ENCODE measurements at places on chromosomes 1 and 21.
A peak's percentile ranks its signal among the peaks of the same experiment; 100 is the strongest.

DNA sequence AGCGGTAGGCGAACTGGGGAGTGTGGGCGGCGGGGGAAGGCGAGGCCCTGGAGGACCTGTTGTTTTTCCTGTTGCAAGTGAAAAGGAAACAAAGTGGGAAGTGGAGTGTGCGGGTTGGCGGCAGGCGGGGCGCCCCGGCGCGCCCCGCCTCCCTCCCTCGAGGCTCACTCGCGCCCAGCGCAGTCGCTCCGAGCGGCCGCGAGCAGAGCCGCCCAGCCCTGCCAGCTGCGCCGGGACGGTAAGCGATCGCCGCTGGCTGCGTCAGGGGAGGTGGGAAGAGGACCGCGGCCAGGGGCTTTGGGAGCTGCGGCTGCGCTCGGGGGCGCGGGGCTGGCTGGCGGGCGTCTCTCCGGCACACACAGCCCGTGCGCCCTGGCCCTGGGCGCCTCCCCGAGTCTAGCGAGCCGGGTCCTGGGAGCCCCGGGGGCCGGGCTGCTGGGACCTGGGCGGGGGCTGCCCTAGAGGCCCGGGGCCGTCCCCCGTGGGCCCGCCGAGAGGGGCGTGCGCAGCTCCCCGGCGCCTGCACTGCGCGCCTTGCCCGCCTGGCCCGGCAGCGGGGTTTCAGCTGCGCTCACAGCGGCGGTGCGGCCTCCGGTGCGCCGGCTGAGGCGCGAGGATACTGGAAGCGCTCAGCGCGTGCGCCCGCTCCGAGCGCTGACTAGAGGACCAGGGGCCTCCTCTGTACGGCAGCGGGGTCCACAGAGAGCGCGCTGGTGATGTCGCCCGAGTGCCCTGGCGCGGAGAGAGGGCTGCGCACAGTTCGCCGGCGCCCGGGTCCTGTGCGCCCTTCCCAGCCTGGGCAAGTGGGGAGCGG is at the start of gene PIK3CD:
TSS of gene PIK3CD (plus strand) at position 167 of the 814 bp plus-strand sequence. CDS start 58,725 bp downstream, outside the sequence.
- DNase-seq = peak; percentile 81

DNA sequence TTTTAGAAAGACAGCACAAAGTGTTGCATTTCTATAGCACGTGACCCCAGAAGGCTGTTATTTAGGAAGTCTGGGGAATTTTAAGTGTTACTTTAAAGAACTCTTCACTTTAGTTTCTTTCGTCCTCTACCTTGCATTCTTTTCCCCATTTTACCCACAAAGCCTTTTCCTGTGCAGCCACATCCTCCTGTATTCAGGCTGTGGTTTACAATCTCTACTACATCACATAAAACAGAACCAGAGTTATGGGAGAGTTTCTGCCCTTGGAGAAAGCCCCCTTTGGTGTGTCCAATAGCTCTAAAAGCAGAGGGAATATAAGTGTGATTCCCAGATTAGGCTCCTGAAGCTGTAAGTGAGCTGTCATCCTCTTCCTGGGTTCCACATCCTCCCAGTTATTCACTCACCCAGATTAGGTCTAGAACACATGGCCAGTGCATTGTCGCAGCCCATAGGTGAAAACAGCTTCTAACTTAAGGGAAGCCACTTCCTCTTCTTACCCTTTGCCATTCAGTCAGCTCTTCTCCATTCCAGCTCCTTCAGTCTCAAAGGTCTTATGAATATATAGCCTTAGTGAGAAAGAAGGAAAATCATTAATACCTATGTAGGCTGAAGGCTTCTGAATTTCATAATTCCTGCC is 171.1 kb downstream of the PIGK start:
- no peak for DNase-seq

DNA sequence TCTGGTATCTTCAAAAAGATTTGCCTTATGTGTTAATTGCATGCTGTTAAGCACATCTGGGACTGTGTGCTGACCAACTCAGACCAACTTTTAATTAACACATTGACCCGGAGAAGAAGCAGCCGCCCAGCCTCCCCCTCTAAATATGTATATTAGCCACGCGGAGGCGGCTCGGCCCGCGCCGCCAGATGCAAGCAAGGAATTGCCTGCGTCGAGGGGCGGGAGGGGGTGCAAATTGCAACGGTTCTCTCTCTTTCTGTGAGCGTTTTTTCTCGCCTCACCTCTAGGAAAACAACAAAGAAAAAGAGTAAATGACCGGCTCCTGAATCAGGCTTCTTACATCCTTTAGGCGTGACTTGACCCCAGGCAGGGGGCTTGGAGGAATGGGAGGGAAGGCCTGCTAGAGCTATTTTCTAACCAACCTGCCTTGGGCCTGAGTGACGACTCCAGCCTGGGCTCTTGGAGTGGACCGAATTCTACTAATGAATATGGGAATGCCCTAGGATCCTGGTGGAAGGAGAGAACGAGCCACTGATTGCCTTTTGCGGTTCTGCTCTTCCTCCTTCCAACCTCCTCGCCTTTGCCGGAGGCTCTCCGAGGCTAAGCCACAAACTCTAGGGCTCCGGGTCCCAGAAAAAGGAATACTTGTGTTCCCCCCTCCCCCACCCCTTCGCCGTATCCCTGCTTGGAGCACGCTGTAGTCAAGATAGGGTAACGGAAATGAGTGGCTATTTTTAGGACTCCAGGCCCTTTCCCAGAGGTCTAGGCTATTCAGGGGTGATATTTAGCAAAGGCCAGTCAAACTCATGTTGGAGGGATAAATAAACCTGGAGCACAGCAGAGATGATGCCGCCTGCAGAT is 417.0 kb upstream of the ESRRG start:
- DNase-seq = no peak

DNA sequence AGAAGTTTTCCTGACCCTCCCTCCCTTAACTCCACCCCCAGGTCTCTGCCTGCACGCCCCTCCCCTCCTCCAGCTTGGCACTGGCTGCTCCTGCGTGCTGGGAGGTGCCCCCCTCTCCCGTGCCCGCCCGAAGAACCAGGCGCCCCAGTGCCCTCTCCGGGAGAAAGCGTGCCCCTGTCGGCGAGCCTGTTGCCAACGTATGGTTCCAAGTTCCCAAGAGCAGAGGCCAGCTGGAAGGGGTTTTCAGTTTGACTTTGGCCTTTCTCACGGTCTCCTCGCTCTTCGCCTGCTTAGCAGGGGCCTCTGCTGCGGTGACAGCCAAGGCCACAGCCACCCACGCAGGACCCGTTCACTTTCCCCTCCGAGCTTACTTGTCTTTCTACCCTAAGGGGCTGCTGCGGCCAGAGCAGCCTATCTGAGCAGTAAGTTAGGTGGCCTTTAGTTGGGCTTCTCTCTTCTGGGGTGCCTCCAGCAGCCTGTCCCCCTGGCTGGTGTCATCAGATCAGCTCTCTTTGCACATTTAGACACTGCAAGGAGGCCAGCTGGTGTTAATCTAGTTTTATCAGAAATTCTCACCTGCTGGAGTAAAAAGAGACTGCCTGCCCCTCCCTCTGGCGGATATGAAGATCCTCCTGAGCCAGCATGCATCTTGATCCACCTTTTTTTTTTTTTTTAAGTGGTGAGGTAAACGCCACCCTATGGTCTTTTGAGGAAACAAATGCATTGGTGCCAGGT is 1.5 kb downstream of the STUM start:
- peak; percentile 72 for DNase-seq

DNA sequence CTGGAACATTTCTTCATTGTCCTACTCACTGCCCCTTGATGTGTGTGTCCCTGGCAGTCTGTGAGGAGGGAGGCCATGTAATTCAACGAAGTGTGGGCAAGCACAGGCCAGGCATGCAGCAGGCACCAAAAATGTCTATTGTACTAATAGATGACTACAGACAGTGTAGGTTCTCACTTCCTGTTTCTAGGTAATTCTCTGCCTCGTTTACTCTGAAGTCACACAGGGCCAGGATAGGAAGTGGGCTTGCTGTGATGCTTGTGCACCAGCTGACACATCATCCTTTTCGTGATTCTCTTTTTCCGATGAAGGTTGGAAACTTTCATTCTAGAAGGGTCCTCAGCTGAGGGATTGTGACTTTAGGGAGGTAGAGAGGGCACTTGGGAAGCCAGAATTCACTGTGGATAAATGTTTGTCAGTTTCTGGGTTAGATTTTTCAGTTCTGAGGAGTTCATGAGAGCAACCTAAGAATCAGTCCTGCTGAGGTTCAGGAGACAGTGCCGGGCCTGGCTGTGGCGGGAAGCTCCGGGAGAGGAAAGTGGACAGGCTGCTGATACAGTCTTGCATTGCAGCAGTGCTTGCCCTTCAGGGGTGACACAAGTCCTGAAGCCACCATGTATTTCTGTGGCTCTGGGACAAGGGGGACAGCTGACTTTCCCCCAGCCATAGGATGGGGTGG is 4.3 kb upstream of the CSF1 start:
- DNase-seq = peak; percentile 79

- no peak for DNase-seq
Measured at GRCh38 chr1:87173231-87173630, 155.4 kb upstream of the LMO4 start.

DNA sequence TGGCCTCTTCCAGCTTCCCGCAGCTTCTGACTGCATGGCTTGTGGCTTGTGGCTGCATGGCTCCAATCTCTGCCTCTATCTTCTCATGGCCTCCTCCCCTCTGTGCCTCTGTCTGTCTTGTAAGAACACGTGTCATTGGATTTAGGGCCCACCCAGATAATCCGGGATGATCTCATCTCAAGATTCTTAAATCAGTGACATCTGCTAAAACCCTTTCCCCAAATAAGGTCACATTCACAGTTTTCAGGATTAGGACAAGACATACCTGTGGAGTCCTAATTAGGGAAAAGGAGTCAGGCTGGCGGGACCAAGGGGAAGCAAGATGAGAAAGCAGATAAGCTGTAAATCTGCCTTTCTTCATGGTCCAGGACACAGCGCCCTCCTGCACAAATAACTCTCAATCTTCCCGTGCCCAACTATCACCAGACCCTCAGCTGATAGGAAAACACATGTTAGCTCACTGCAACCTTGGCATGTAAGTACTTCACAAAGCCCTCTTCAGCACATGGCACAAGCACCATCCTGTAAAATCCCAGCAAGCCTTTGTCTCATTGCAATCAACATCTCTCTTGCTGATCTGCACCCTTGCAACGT is 82.2 kb downstream of the SPSB1 start:
- no peak for DNase-seq

- DNase-seq = no peak
Measured at GRCh38 chr1:201329286-201329685, 46.0 kb downstream of the PKP1 start.

DNA sequence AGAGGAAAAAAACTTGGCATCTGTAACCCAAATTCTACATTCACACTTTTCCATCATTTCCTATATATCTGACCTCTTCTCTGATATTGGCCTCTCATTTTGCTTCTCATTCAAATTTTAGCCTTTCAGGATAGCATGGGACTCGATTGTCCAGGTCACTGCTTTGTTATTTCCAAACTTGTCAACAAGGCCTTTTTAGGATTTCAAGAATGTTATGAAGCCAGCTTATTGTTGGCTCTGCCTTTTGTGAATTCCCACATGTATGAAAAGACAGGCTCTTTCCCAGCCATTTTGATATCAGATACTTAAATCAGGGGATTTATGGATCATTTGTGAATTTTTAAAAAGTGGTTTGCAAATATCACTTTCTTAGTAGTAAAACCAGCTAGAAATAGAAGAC is 663.5 kb downstream of the NCAM2 start:
- no peak for DNase-seq

DNA sequence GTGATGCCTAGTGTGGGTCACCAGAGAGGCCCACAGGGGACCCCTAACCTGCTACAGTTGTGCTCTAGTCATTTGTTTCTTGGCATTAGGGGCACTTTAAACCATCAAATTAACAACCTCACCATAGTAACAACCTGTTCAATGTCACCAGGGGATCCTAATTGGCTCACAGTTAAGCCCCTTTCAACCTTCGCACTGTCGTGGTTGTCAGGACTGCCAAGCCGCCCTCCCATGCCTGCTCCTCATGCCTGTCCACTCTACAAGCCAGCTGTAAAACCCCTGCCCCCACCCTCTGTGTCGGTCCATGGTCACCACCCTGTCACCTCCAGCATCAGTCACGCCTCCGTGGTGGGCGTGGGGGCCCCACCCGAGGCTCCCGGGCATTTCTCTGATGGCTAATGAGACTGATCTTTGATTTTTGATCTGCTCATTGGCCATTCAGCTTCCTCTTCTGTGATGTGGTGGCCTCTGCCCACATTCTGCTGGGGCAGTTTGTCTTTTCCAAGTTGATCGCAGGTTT is 96.6 kb downstream of the WDR4 start:
- DNase-seq = no peak

DNA sequence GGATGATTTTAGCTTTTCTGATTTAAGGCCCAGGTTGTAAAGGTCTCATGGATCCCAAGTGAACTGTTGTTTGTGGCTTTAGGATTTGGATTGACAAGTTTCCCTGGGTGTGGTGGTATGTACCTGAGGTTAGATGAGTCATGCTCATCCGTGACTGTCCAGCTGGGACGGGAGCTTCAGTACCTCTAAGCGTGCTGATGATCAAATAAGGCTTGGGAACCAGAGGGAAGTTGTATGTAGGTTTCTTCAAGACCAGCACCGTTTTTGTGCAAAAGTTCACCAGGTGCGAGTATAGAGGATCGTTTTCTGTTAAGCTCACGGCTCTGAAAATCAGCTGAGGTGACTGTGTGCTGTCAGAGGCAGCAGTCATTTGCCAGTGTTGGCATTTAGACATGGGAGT is 19.8 kb downstream of the PLA2G2E start:
- DNase-seq = no peak

DNA sequence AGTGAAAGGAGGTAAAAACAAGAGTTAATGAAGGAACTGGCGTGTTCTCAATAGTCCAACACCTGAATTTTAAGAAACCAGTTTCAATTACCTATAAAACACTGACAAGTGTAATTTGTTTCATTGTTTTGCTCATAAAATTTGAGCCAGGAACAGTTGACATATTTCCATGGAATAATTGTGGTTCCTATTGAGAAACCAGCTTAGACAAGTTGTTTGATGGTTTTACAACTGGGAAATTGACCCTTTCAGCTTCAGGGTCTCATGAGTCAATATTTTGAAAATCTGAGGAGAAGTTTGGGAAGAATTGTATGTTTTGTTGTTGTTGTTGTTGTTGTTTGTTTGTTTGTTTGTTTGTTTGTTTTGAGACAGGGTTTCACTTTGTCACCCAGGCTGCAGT is 69.1 kb upstream of the GADD45A start:
- no peak for DNase-seq
